ENCODE measurements at places on chromosomes 1 and 21.

GRCh38 chr1:101003012-101003650 is 22.5 kb downstream of the DPH5 start:
- no peak for DNase-seq

DNA sequence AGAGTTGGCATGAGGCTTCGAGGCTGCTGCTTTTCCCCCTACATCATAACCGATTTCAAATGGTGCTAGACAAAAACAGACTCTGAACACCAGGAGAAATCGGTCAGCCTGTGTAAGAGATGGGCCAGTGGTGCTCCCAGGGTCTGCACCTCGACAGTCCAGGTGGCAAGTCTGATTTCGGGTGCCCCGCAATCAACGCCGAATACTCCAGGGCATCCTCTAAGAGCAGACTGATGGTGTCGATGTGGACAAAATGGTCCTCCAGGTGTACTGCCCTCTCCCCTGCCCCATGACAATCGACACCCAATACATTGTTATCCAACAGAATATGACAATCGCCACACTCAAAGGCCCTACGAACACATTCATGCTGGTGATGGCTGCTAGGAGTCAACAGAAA is 50.0 kb downstream of the CD46 start:
- no peak for DNase-seq

DNA sequence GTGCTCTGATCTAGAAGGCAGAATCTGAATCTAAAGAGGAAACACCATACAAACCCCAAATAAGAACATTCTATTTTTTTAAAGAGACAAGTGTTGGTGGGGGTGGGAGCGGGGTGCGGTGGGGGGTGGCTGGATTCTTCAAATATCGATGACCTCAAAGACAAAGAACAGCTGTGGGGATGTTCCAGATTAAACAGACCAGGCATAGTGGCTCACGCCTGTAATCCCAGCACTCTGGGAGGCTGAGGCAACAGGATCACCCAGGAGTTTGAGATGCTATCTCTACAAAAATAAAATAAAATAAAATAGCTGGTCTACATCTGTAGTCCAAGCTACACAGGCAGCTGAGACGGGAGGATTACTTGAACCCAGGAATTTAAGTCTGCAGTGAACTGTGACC is 5.0 kb downstream of the ATP1A4 start:
- DNase-seq, result no peak

GRCh38 chr1:20151906-20152598 is 12.9 kb downstream of the PLA2G2F start:
- peak; percentile 87 for DNase-seq

- no peak for DNase-seq
Observed at GRCh38 chr1:183598386-183598785, 8.1 kb upstream of the NCF2 start.

GRCh38 chr1:155553349-155553748 is 9.3 kb downstream of the ASH1L start:
- DNase-seq, result no peak

DNA sequence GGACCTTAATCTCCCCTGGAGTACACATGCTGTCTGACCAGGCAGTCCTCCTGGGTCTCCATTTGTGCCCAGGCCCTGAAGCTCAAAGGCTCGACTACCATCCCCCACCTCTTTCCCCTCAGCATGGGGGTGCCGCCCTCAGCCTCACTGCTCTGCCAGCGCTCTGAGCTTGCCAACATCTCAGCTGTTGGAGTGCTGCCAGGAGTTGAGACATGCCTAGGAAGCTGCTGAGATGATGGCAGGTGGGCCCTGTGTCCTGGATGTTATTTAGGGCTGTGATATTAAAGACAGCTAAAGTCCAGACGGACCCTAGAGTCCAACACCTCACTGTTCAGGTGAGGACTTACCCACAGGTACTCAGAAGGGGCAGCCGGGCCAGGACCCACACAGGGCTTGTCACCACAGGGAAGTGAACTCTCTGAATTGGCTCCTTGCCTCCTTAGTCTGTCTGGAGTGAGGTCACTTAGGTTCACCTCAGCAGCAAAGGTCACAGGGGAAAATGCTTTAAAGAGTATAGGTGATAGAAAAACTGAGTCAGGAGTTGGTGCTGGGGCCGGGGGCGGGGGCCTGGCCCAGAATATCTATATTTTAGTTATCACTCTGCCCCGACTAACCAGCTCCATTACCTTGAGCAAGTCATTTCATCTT is 19.7 kb upstream of the KCNC4 start:
- peak; percentile 12 for DNase-seq

All from LoVo (cell line).